ENCODE measurements at places on chromosomes 3 and 15.

DNA sequence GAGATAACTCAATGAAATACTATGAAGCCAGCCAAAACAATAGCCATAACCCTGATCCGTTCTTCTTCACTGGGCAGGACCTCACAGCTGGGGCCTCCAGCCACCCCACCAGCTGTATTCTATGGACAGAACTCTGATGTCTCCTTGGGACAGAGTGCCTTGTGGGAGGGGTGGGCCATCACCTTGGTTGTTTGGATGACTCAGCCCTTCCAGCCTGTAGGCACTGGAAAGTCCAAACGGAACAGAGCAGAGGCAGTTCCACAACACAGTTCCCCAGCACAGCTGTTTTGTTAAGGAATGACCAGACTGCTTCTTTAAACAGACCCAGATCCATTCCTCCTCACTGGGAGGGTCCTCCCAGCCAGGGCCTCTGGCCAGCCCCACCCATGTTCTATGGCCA, 31.9 kb upstream of the ZBED2 start:
- no peak for DNase-seq

- no peak for DNase-seq
Measured at GRCh38 chr3:2976212-2976611, 134.0 kb downstream of the IL5RA start.

DNA sequence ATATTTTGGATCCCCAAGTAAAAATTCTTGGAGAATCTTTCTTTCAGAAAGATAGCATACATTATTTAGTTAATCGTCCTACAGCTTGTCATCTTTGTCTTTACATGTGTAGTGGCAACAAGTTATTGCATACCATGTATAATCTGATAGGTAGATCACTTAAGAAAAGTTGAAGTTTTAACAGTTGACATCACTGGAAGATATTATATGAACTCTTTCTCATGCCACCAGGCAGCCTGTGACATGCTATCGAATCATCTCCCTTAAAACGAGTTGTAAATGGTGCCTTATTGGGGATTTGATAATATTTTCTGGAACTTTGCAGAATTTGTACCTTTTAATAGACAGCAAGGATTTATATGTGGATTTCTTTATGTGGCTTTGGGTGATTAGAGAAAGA, 8.7 kb downstream of the U2SURP start:
- no peak for DNase-seq

DNA sequence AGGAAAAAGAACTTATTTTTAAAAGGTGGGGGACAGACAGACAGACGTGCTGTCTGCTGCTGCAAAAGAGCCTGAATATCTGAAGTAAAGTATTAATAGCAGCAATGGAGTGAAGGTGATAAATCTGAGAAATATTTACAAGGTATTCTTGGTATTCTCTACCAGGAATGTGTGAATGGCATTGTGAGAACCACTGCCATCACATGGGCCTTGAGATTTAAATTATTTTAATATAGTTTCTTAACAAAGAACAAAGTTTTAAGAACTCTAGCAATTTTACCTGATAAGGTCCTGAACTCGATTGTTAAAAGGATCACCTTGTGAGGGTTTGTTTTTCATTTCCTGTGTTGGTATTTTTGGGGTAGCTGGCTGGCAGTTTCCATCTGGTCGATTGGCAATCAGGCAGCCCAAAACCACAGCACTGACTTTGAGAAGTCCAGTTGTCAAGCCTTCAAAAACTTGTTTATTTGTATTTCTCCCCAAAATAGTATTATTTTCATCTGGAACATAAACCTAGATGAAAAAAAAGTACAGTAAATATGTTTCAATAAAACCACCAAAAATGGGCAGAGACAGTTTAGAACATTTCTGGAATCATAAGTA, 97.3 kb downstream of the ISL2 start:
- no peak for DNase-seq

GRCh38 chr3:127162947-127163645, 29.8 kb upstream of the PRR23E start:
- DNase-seq: no peak

GRCh38 chr15:34993412-34993811, 5.3 kb upstream of the ZNF770 start:
- no peak for DNase-seq

- no peak for DNase-seq
Measured at GRCh38 chr15:67215102-67215501, 39.4 kb downstream of the AAGAB start.

- DNase-seq: no peak
Measured at GRCh38 chr3:48518638-48519276, 14.8 kb upstream of the SHISA5 start.

DNA sequence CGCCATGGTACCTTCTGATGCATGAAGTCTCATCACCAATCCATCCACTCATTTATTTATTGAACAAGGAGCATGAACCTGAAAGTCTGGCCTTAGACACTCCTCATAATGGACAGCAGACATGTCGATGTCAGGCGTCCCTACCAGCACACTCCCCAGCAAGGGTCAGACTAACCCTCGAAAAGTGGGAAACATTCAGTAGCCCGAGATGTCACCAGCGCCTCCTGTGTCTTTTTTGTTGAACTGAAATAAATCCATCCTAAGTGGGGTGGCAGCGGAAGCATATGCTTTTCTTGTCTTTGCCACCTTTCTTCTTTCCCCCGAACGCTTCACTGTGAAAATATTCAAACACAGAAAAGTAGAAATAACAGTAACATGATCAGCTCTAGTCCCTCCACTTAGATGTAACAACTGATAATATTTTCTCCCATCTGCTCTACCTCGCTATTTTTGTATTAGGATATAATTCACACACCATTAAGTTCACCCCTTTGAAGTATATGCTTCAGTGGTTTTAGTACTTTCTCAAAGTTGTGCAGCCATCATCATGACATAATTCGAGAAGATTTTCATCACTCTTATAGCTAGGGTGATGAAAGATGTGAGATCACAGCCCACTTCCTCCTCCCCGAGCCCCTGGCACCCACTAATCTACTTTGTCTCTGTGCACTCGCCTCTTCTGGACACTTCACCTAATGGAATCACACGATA, 121.6 kb downstream of the ADAMTS17 start:
- no peak for DNase-seq

GRCh38 chr15:89781055-89781454, 4.9 kb downstream of the MESP2 start:
- no peak for DNase-seq

- DNase-seq: no peak
Measured at GRCh38 chr3:30581067-30581585, 25.3 kb upstream of the TGFBR2 start.

DNA sequence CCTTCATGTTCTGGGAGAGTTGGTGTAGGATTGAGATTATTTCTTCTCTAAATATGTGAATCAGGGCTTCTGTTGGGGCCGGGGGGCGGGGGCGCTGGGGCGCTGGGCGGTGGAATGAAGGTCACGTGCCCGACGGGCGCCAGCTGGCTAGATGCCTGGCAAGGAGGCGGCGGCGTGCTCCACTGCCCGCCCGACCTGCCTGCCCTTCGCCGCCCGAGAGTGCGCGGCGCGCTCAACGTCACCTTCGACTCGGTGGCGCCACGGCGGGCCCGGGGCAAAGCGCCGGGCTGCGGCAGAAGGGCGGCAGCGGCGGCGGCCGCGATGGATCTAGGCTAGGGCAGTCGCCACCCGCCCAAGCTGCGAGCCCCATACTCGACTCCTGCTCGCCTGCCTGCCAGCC, 47.0 kb upstream of the LHFPL4 start:
- no peak for DNase-seq

DNA sequence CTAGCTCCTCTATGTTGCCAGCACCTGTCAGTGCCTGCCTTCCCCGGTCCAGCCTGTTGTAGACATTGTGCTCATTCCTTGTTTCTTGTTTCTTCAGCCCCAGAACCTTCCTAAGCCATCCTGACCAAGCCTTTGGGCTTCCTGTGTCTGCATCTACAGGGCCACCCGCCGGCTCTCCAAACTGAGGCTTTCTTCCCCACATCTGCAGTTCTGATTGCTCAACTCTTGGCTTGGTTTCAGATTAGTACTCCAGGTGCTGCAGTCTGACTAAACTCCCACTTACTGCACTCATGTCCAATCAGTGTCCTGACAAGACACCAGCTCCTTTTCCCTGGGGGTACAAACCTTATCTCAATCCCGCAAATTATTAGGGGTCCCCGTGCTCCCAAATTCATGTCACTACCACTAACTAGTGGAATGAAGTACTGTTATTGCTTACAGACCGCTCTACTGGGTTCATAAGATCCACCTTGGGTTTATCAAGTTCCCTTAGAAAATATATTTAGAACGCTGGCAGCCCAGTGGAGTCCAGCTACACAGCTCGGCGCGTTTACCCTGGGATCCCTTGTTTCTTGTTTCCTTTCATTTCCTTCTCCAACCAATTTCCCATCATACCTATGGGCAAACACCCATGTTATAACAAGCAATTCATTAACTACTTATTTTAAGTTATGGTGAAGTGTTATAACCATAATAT, 114.2 kb upstream of the TJP1 start:
- DNase-seq: no peak

GRCh38 chr3:89217148-89217685, 109.8 kb downstream of the EPHA3 start:
- DNase-seq: no peak

DNA sequence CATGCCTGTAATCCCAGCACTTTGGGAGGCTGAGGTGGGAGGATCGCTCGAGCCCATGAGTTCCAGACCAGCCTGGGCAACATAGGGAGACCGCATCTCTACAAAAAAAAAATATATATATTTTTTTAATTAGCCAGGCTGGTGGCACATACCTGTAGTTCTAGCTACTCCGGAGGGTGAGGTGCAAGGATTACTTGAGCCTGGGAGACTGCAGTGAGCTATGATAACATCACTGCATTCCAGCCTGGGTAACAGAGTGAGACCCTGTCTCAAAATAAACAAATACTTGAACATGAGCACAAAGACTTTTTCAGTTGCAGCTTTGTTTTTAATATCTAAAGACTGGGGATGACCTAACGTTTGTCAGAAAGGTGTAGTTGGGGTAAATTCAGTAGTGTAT, 31.3 kb upstream of the GATM start:
- no peak for DNase-seq

DNA sequence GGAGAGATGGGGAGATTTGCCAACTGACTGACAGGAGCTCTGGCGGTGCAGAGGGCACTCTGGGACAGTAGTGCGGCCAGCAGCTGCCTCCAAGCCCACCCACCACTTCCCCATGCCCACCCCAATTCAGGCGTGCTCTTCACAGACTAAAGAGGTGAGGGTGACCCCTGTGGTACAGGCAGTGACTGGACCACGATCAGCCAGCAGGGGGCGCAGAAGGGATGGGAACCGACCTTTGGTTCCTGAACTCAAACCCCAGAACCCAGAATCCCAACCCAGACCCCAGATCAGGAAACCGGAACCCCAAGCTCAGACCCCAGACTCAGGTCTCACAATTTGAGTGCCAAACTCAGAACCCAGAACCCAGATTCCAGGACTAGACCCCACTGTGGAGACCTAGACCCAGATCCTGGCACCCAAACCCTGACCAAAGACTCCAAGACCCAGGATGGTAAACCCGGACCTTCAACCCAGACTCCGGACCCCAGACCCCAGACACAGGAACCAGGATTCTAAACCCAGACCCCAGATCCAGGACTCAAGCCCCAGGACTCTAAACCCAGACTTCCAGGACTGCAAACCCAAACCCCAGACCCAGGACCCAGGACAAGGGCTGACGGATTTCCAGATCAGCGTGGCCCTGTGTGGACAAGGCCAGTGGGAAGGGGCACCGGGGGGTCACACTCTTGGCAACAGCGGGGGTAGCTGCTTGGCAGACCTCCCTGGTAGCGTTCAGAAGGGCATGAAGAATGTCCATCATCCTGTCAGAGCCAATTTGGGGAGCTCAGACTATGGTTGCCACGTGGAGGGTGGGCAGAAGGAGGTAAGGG, 3.7 kb upstream of the MYL3 start:
- DNase-seq: peak; percentile 91

DNA sequence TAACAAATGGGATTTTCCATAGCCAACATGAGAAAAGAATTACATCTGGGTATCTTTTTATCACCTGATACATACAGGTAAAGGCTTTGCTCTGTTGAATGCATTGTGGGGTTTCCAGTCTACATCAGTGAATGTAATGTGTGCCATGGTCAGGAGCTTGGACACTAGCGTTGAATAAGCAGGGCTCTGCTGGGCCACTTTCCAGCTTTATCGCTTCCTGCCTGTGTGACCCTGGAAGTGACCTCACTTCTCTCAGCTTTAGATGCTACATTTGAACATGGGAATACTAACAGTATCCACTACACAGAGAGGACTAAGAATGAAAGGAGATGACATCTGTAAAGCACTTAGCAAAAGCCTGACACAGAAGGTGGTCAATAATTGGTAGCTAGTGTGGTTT, 40.1 kb downstream of the TTC23 start:
- no peak for DNase-seq

DNA sequence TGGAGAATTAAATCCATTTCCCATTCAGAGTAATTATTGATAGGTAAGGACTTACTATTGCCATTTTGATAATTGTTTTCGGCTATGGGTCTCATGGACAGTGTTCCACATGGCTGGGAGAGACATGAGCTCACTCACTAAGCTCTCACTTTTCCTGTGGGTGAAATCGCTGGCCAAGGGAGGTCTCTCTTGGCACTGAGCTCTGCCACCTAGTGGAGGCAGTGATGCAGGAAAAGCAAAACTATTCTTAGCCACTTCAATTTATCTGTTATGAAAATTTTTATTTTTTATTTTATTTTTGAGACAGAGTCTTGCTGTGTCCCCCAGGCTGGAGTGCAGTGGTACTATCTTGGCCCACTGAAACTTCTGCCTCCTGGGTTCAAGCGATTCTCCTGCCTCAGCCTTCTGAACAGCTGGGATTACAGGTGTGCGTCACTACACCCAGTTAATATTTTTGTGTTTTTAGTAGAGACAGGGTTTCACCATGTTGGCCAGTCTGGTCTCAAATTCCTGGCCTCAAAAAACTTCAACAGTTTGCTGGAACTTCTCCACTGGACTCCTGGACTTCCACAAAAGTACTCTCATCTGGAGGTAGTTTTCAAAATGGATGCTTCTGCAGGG, 4.7 kb upstream of the RNF13 start:
- DNase-seq: peak; percentile 38

GRCh38 chr15:48366584-48367312, 35.5 kb downstream of the DUT start:
- DNase-seq: no peak

GRCh38 chr15:93583968-93584367, 495.0 kb upstream of the RGMA start:
- DNase-seq: no peak

DNA sequence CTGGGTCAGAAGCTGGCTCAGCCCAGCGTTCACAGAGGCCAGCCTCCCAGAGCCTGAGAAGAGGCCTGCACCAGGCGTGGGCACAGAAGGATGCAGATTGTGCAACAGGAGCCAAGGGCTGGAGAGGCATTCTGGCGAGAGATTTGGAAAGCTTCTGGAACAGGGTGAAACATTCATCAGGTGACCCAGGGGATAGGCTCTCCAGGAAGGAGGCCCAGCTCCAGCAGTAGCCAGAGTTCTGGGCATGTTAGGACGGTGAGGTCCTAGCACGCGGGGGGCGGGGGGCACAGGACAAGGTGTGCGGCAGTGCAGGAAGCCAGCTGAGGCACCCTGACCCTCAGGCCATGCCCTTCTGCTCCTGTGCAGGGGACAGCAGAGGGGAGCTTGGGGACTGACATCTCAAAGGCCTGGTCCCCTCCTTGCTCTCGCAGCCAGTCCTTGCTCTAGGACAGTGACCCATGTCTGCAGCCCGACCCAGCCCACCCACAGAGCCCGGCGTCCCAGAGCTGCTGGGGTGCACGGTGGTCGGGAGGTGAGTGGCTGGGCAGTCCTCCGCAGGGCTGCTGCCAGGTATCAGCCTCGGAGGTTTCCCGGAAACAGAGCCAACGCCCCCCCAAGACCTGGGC, 111.7 kb upstream of the KLF13 start:
- no peak for DNase-seq
